Stimulated activated CD4-positive, alpha-beta T cell treated with anti-CD3 and anti-CD28 coated beads, Interleukin-1b, Interleukin-23, amount 100 ng/mL, for 1 hour (primary cell): ENCODE measurements at places on chromosomes 11 and 22.

GRCh38 chr22:24025475-24025874, 14.4 kb downstream of the CABIN1 start:
- no peak for DNase-seq

- DNase-seq, result no peak
These were observed 5.7 kb downstream of the DRICH1 start for GRCh38 chr22:23626286-23626975.

GRCh38 chr11:57567515-57568329, at the start of gene UBE2L6:
Gene UBE2L6 (minus strand): TSS chr11:57567672. CDS start chr11:57567611, 61 bp downstream.
- DNase-seq, result no peak

GRCh38 chr22:50007057-50007511, 5.5 kb downstream of the IL17REL start:
- DNase-seq, result no peak

- no peak for DNase-seq
These were observed 786.0 kb downstream of the OPCML start for GRCh38 chr11:132746305-132746704.

DNA sequence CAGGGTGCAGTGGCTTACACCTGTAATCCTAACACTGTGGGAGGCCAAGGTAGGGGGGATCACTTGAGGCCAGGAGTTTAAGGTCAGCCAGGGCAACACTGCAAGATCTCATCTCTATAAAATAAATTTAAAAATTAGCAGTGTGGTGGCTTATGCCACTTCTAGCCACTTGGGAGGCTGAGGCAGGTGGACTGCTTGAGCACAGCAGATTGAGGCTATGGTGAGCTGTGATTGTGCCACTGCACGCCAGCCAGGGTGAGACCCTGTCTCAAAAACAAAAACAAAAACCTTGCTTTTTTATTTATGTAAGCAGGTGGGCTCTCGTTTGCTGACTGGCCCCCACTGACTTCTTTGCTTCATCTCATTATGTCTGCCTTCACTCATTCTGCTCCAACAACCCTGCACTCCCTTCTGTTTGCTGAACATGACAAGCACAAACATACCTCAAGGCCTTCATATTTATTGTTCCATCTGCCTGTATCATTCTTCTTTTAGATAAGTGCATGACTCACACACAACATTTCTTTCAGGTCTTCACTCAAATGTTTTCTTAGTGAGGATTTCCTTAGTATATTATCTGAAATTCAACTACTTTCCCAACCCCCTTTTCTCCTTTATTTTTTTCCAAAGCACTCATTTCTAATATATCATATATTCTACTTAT, 32.4 kb upstream of the CLNS1A start:
- no peak for DNase-seq

DNA sequence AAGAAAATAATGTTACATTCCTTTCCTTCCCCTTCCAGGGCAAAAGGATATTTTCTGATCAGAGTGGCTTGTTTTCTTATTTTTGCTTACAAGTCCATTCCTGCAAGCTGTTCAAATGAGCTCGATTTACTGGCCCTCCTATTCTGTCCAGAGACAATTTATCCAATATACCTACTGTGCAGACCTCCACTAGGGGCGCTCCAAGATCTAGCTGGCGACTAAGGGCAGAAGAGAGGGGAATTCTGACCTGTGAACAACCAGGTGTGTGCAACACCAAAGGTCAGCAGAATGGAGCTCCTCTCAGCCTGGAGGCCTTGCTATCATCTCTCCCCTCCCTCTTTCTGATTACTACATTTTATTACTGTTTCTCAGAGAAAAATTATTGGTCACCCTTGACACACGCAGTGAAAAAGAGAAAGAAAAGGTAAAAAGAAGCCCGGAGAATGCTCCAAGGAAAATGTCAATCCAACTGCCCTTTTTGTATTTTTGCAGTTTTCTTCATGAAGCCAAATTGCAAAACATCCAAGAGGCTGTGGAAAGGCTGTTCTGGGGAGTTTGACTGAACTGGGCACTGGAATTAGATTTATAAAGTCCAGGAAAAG, 3.2 kb downstream of the SEZ6L start:
- no peak for DNase-seq

- DNase-seq, result no peak
These were observed 37.4 kb downstream of the PDGFB start for GRCh38 chr22:39207141-39208012.

- no peak for DNase-seq
These were observed 48.6 kb downstream of the MTNR1B start for GRCh38 chr11:93017821-93018690.

- no peak for DNase-seq
These were observed 12.8 kb downstream of the TSKU start for GRCh38 chr11:76795936-76796441.
